Stimulated activated CD4-positive, alpha-beta T cell treated with anti-CD3 and anti-CD28 coated beads, Interleukin-2, amount 100 ng/mL, for 4 hours (primary cell): ENCODE measurements at places on chromosomes 7 and 10.

DNA sequence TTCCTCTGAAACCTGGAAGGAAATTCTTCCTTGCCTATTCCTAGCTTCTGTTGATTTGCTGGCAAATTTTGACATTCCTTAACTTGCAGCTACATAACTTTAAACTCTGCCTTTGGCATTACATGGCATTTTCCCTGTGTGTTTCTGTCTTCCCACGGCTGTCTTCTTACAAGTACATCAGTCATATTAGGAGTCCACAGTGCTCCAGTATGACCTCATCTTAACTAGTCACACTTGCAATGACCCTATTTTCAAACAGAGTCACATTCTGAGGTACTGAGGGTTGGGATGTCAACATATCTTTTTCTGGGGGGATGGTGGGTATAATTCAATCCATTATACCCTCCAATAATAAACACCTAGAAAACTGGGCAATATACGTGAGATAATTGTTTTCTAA, 37.4 kb upstream of the EPHB6 start:
- DNase-seq, result no peak

DNA sequence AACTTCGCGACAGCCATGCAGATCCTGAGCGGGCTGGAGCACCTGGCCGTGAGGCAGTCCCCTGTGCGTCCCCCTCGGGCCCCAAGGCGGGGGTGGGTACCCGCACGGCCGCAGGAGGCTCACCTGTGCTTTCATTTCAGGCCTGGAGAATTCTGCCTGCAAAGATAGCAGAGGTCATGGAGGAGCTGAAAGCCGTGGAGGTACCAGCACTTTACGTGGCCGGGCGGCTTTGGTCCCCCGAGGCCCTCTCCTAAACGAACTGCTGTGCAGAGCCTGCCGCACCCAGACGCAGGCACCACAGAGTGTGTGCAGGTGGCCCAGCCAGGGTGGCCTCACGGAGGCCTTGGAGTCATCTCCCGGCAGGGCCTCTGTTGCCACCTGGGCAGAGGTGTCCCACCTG, 11.1 kb upstream of the UTF1 start:
- DNase-seq, result no peak

DNA sequence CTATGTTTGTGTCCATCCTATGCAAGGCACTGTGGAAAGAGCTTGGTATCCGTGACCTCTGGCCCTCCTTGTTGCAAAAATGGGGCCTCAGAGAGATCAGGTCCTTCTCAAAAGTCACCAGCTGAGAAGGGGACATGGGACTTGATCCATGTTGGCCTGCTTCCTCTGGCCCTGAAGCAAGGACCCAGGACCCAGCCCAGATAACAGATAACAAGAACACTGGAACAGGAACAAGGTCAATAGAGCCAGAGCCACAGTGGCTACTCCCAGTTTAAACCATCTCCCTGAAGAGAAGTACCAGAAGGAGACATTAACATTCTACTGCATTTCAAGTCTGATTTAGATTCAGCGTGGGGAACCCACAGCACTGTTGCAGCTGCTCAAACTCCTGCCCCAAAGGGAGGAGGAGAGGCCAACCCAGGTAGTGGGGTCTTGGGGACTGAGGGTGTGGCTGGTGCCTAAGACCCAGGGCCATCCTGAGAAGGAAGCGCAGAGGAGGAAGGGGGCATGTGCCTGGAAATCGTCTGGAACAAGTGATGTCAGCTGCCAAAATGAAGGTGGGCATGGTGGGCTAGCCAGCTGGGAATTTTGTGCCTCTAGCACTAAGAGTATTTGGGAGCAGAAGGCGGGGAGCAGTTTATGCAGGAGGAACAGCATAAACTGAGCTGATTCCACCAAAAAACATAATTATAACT, 61.2 kb downstream of the VSTM4 start:
- DNase-seq, result no peak

GRCh38 chr7:140596519-140597427, 43.8 kb downstream of the DENND2A start:
- DNase-seq, result no peak

GRCh38 chr10:49711481-49711880, 32.0 kb downstream of the C10orf53 start:
- DNase-seq, result no peak

DNA sequence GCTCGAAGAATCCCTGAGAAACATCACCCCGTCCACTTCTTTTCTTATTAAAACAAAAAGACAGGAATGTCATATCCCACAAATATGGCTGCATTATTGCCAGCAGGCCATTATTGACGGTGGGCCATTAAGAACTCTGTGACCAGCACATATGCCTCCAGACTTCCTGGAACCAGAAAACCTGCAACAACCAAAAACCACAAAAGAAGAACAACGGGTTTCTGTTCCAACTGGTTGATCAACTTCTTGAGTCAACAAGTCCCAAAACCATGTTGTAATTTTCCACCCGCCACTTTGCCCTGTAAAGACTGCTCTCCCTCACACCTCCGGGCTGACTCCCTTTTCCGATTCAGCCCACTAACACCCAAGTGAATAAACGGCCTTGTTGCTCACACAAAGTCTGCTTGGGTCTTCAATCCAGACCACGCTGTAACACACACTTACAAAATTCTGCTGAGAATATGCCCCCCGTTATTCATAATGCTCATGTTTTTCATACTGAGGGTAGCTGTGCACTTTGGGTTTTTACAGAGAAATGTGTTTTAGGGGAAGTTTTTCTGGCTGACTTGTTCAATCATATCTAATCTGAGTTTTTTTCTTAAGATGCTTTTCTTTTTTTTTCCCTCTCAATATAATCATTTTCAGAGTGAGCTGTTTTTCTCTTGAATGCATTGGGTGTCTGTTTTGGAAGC, 20.7 kb downstream of the ZNF107 start:
- DNase-seq, result no peak

DNA sequence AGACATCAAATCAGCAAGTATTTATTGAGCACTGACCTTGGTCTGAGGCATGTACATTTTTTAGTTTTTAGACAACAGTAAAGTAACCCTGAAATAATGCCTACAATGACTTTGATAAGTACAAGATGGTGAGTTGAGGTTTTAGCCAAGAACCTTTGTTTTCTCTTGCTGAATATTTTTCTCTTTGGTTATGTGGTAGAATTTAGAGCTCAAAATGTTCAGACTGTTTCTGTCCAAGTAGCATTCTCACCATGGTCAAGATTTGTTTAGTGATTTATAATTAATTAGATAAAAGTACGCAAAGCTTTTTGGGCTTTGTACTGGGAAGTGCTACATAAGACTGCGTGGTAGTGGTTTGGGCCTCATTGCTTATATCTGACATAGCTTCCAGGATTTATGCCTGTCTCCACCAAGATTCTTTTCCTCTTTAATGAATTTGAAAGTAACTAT, 102.4 kb downstream of the KAT6B start:
- no peak for DNase-seq

GRCh38 chr7:128351296-128352152, 7.8 kb upstream of the RBM28 start:
- DNase-seq, result no peak

- no peak for DNase-seq
Measured at GRCh38 chr7:18041191-18041590, 13.5 kb upstream of the PRPS1L1 start.

DNA sequence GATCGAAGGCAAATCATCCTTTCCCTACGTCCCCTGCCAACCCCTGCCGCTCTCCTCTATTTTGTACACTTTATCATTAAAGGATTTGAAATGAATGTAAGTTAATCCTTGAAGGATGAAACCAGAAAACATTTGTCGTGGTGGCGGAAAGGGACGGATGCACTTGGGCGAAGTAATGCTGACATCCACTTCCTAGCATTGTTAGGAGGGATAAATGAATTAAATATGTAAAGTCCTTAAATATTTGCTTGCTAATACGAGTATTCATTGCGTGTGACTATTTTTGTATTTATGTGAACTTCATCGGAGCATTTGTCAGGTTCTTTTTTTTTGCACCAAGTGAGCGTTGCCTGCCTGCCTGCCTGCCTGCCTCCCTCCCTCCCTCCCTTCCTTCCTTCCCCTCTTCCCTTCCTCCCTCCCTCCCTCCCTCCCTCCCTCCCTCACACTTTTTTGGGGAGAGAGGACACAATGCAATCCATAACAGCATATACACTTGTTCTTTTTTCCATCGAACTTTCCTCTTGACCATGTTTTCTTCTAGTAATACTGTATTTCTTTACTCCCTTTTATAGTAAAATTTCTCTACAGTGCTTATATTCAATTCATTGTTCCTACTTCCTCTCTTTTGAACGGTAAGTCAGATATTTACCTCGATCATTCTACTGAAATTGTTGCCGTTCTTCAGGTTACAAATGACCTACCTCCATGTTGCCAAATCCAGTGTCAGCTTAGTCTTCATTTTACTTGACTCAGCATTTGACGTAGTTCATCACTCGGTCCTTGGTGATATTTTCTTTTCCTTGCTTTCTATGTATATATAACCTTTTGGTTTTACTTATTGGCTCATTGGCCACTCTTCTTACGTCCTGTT, 831 bp downstream of the CCDC7 start:
- no peak for DNase-seq

GRCh38 chr10:69869291-69869961, 67.7 kb downstream of the COL13A1 start:
- DNase-seq, result no peak

GRCh38 chr10:26944261-26944882, 83.6 kb upstream of the ABI1 start:
- DNase-seq, result no peak

DNA sequence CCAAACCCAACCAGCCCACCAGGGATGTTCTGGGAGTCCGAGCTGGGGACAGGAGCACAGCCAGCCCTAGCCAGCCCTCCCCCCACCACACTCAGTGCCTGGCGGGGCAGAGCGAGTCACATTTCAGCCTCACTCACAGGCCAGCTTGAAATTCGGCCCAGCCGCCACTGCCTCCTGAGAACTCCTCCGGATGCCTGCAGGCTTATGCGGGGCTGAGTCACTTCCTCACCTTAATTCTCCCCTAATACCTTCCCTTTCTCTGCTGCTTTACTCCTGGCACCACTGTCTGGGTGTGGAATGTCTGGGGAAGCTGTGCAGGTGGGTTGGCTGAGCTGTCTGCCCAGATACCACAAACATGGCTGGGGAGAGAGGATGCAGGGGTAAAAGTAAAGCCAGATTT, 22.6 kb upstream of the DLG5 start:
- no peak for DNase-seq

- DNase-seq, result no peak
Measured at GRCh38 chr7:27079234-27079975, 16.4 kb downstream of the HOXA1 start.

- no peak for DNase-seq
Measured at GRCh38 chr10:61819208-61819607, 82.3 kb upstream of the ARID5B start.

DNA sequence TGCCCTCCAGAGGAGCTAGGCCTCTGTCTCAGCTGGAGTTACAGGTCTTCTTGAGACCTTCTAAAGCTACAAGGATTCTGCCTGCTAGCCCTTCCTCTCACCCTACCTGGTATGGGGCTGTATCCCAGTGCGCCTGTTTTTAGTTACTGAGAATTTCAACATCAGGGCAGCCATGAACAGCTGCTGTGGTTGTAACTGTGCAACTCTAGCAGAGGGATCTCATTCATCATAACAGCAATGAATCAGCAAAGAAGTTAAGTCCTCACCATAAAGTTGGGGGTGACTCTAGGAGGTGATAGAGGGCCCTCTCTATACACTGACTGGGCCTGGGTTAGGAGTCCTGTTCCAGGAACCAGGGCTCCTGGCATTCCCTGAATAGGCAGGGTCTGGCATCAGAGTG, 14.0 kb upstream of the CDH23 start:
- DNase-seq, result no peak

DNA sequence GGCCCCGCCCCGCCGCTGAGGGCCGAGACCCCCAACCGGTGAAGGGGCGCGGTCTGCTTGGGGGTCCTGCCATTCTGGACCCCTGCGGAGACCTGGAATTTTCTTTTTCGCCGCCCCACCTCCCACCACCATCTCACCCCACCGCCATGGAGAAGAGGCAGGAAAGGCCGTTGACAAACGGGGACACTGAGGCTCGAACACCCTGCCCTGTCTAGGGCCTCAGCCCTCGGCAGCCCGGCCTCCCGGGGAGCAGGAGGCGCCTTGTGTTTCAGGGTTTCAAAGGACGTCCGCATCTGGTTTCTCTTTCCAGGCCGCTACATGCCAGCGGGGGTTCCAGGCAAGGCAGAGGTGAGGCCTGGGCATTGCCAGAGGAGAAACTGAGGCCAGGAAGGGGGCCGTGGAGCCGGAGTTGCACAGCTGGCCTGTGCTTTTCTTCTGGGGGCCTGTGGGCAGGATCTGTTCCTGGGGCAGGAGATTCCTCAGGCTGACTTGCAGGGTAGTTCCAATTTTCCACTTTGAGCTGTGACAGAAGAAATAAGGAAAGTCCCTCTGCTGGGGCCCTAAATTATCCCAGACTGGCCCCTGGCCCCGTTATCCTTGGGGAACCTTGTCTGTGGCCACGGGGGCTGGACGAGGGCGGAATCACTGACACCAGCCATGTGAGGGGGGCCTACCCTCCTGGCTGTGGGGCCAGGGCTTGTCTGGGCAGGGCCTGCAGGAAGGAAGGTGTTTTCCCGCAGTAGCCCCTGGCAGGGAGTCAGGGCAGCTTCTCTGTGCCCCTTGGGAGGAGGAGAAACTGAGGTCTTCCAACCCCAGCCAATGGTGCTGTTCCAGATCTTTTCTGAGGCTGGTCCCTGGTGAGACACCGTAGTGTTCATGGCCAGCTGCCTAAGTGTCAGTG, 900 bp upstream of the MICALL2 start:
- DNase-seq, result no peak

DNA sequence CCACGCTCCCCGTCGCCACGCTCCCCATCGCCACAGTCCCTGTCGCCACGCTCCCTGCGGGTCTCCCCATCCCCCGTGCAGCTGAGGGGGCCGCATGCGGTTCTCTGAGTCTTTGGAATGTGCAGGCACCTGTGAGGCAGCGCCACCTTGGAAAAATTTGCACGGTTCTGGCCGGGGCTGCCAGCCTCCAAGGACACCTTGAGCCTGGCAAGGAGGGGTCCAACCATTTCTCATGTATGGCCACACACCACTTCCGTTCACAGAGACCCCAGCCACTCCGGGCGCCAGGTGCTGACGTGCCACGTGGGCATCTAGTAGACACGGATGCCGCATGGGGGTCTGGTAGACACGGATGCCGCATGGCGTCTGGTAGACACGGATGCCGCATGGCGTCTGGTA, 70.5 kb upstream of the ADGRA1 start:
- no peak for DNase-seq

DNA sequence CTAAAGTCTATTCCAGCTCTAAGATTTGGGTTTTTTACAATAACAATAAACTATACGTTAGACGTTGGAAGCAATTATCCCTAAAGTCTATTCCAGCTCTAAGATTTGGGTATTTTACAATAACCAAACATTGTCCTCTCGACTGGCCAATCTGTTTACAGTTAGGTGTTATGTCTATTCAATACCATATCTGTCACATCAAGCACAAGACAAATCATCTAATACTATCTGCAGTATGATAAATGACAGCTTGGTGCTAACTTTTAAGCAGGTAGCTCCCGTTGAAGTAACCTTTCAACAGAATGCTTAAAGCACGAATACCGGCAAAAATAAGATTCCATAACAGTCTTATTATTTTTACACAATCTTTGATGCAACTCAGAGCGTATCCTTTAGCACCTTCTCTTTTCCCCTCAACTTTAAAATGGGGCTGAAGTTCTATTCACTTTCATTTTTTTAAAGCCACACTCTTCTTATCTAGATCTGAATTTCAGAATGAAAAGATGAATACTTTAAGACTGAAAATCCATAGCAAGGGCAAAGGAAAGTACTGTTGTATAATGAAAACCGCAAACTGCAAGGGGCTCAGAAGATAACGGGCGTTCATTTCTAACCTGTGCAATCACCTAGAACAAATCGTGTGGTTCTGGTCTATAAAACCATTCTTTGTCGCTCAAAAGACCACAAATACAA, 925 bp downstream of the H2AZ2 start:
- no peak for DNase-seq
